Fibroblast of skin of abdomen (primary cell): ENCODE measurements at places on chromosomes 11 and 22.

DNA sequence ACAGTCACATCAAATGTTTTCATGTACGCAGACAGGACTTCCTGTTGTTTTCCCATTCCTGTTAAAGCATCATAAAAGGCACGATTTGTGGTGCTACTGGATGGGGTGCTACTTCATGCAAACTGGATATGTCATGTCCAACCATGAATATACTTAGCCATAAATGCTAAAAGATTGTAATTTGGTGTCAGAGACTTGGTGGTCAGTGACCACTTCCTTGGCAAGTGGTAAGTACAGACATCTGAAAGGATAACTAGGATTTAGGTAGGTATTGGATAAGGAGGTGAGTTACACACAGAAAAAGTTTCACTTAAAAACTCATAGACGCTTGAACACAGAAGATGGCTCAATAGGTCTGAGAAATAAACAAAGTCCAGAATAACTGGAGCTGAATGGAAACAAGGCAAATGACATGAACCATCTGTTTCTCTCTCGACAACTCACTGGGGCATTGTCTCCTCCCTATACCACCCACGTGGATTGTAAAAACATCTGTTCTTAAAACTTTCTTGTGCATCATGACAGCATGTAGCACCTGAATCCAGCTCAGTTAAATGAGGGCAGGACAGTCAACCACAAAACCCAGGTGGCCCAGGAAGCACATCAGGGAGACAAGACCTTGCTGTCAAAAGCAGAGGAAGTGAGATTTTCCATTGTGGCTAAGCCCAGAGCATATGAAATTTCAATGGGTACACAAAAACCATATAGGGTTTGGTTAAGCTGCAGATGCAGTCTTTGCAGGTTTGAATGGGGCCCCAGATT lies 22.1 kb upstream of the IGLL5 start:
- DNase-seq, result no peak

DNA sequence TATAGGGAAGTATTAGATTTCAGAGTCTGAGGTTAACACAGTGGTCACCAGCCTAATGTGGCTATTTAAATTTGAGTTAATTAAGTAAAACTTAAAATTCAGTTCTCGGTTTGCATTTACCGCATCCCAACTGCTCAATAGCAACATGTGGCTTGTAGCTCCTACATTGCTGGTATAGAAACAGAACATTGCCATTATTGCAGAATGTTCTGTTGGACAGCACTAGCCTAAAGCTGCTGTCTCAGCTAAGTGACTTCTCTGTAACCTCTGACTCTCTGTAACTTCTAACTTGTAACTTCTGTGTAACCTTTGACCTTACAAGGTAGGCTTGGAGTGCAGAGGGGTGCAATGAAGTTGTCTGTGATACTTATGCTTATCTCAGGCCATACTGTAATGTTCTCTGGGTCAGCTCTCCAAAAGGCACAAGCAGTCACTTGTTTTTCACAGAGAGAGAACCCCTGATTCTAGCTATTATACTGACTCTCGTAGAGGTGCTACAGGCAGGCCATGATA lies 78.7 kb downstream of the ZNRF3 start:
- DNase-seq, result no peak

GRCh38 chr11:56333156-56333555 lies 12.7 kb upstream of the OR8K1 start:
- no peak for DNase-seq

DNA sequence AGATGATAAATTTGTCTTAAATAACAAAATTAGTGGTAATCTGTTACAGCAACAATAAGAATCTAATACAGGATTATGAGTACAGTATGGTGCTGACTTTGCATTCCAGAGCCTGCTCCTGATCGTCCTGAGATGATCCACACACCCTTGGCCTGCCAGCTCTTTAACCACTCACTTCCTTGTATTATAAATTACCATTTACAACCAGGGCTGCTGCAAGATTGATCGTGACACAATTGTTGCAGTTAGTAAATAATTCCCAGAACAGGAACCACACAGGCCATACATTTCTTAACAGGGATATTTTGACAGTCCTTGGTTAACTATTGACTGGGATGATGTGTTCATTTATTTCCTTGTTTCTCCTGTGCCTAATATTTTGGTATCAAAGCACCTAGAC lies 3.8 kb upstream of the CBLIF start:
- DNase-seq, result no peak

- DNase-seq, result peak; percentile 47
Measured at GRCh38 chr11:31875866-31876560, 64.9 kb upstream of the PAX6 start.

GRCh38 chr22:35601743-35602615 lies 15.2 kb downstream of the MB start:
- peak; percentile 62 for DNase-seq

- no peak for DNase-seq
Measured at GRCh38 chr11:65432686-65433582, 10.3 kb downstream of the NEAT1 start.

GRCh38 chr11:2746401-2747247 lies 46.8 kb upstream of the KCNQ1OT1 start:
- no peak for DNase-seq

GRCh38 chr22:36699915-36700314 lies 3.6 kb downstream of the CACNG2 start:
- DNase-seq, result no peak

- DNase-seq, result peak; percentile 91
Measured at GRCh38 chr11:35541621-35542375, 16.4 kb upstream of the PAMR1 start.

GRCh38 chr22:16651217-16651616 lies 58.6 kb upstream of the CCT8L2 start:
- DNase-seq, result no peak

DNA sequence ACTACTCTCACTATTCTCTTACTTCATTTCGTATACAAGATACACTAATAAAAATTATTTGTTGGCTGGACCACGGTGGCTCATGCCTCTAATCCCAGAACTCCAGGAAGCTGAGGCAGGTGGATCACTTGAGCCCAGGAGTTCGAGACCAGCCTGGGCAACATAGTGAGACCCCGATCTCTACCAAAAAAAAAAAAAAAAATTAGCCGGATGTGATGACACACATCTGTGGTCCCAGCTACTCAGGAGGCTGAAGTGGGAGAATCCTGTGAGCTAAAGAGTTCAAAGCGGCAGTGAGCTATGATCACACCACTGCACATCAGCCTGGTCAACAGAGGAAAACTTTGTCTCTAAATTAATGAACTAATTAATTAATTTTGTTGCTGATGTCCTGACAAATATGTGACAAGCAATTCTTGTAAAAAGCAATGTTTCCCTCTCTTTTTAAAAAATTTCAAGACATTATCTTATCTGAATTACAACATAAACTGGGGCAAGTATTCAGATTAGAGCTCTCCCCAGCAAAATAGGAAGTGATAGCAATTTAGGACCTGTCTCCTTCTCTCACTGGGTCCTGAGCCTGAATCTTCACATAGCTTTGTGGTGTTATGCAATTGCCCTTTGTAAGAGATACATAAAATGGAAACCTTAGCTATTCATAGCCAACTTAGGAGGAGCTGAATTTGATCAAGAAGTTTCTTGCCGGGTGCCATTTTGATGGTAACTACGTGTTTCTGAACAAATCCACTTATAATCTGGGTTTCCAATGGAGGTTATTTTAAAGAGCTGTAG lies 17.6 kb upstream of the TMA7B start:
- DNase-seq, result no peak

DNA sequence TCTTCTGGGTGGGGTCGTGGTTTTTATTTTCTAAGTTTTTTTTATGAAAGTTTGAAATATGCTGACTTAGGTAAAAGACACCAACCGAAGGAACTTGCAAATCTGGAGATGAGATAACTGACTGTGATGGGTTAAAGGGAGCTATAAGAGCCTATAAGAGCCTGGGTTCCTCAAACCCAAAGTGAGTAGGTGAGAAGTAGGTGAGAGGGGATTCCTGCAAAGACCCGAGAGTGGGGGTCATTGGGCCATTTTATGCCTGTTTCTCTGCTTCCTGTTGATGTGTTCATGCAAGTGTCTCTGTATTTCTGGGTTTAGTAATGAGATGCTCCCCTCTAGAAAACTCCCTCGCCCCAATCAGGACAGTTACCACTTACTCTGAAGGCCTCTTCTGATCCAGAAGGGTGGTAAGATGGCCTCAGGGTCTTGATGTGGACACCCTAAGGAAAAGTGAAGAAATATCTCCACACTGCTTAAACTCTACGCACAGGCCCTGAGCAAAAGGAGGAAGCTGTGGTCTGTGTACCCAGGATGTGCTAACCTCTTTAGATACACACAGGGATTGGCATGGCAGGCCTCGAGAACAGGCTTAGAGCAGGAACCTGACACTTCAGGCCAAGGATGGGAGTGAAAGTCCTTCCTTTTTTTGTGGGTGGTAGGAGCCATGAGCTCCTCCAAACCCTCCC lies 1.8 kb downstream of the FLI1 start:
- no peak for DNase-seq

DNA sequence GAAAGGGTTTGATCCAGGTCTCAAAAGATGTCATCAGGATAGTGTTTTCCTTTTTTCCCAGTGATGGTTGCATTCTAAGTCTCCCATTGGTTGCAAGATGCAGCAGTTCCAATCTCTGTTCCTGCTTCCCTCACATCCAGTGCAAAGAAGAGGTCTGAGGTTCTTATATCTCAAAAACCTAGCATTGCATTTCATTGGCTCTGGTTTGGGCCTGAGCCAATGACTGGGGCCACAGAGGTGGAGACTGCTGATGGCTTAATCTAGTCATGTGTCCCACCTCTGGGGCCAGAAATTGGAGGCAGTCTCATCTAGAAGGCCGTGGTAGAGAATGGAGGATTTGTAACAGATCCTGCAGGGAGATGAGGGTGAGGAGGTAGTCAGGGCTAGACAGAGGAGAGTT lies 13.2 kb upstream of the MICAL2 start:
- DNase-seq, result no peak

DNA sequence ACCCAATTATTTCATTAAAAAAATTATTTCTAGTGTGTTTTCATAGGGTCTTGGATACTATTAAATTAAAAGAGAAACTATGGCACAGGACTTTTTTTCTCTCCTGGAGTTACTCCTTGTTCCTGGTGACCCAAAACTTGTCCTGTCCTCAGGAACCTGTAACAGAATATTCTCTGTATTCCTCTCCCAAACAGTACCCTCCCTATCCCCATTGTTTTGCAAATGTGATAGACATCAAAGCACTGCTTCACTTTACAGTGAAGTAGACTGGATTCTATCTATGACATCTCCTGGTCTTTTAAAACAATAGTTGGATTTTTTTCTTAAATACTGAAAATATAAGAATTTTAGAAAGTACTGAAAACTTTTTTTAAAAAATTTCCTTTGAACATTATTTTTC lies 37.2 kb downstream of the FAR1 start:
- no peak for DNase-seq

- DNase-seq, result no peak
Measured at GRCh38 chr11:66116576-66117361, 46.7 kb downstream of the PACS1 start.

GRCh38 chr22:24969560-24970301 lies 17.2 kb downstream of the KIAA1671 start:
- DNase-seq, result no peak

GRCh38 chr22:26588729-26589366 lies 1.1 kb downstream of the TPST2 start:
- no peak for DNase-seq

GRCh38 chr11:27649800-27650199 lies 50.5 kb downstream of the BDNF start:
- no peak for DNase-seq

DNA sequence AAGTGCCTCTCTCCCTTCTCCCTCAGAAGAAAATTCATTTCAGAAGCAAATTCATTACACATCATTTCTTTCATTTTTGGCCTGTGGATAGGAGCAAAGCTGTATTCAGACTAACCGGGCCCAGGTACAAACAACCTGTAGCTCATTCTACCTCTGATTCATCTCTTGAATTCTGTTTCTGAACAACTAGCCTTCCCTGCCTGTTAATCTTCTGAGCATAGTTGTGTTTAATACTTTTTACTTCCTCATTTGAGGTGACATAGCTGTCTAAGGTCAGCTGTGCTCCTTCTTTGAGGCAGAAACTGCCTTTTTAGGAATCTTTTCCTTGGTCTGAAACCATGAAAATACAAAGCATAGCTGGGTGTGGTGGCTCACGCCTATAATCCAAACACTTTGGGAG lies 12.6 kb upstream of the IL18BP start:
- no peak for DNase-seq

DNA sequence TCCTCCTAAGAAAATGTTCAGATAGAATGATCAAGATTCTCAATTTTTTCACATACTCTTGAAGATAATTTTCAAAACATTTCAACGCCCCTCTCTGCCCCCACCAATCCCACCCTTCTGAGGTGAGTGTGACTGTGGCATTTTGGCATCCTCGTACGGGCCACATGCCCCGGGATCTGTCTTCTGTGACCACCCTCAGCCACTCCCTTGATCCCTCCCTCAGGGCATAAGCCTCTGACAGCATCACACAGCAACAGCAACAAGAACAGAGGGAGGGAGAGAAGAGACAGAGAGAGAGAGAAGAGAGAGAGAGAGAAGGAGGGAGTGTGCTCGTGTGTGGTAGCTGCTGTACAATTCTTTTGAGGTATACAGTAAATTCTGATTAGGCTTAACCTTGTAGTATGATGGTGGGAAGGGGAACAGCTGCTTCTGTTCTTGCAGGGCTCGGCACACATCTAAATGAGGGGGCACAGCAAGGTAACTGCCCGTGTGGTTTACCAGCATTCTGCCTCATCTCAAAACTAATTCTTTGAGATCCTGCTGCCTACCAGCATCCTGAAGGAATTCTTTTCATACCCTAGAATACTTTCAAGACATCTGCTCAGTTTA lies 21.4 kb downstream of the SCUBE2 start:
- DNase-seq, result no peak

DNA sequence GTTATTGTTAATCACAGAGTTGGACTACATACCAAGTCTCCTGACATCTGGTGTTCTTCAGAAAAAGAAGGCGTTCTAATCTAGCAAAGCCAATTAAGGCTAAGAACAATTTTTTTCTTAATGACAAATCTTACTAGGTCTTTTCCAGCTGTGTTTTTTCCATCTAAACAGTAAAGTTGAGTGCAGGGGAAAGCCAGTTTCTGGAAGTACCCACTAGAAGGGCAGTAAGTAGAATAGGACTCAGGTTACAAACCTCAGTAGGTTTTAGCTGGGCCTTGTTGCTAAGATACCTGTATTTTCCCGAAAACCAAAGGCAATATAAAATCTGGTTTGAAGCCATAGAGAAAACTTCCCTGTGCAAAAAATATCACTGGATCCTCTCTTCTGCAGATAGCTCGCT lies 351.9 kb downstream of the ETS1 start:
- no peak for DNase-seq
